Smooth muscle cell of bladder (primary cell): ENCODE measurements at places on chromosomes 5 and 9. TPM values are rescaled to one million over a fixed set of nuclear protein-coding genes. Genes with fewer than 3 reads are reported as not detected.

FAM114A2 gene
- 24.9 and 30.2 TPM in 2 replicates for total RNA-seq

OSTF1 gene
- 39.6 and 42.4 TPM in 2 replicates for total RNA-seq

CREBRF gene
- total RNA-seq = 22.5 and 25.4 TPM in 2 replicates

PCDHB12 gene
- 0.09 and 0.43 TPM in 2 replicates for total RNA-seq

C5orf52 gene
- total RNA-seq = not detected in 2 replicates

SYK gene
- under 0.01 TPM in 2 replicates for total RNA-seq

OR1Q1 gene
- not detected in 2 replicates for total RNA-seq

RXRA gene
- total RNA-seq = 11.4 and 20.0 TPM in 2 replicates

LHX3 gene
- not detected in 2 replicates for total RNA-seq

PCDHGB1 gene
- 2.3 and 3.3 TPM in 2 replicates for total RNA-seq

SLC34A3 gene
- not detected in 2 replicates for total RNA-seq

SPINK6 gene
- total RNA-seq = 3.1 and 15.6 TPM in 2 replicates

SPATA31E1 gene
- not detected in 2 replicates for total RNA-seq

NR2F1-AS1 gene
- 45.1 and 58.0 TPM in 2 replicates for total RNA-seq

SMIM33 gene
- total RNA-seq = not detected in 2 replicates

SLC45A2 gene
- 0.14 and 0.18 TPM in 2 replicates for total RNA-seq

ANKRD34B gene
- under 0.01 TPM in 1 of 2 replicates, not detected in the other for total RNA-seq

WDR38 gene
- total RNA-seq = not detected in 2 replicates

MLANA gene
- total RNA-seq = not detected in 2 replicates

IFNE gene
- total RNA-seq = 1.8 and 3.3 TPM in 2 replicates

LCN12 gene
- total RNA-seq = 0.28 TPM in 1 of 2 replicates, not detected in the other

FAM81B gene
- not detected in 2 replicates for total RNA-seq

MELK gene
- total RNA-seq = 5.0 and 6.0 TPM in 2 replicates

WDR70 gene
- 31.2 and 38.4 TPM in 2 replicates for total RNA-seq

CA9 gene
- 2.0 and 16.1 TPM in 2 replicates for total RNA-seq
